ENCODE measurements at places on chromosomes 2 and 18.

- DNase-seq, result no peak
These were observed 32.3 kb upstream of the ASPRV1 start for GRCh38 chr2:69993708-69994107.

- DNase-seq, result no peak
These were observed 167.7 kb downstream of the TXNL1 start for GRCh38 chr18:56470406-56471351.

- no peak for DNase-seq
These were observed 2.1 kb upstream of the LBX2 start for GRCh38 chr2:74501335-74502071.

- no peak for DNase-seq
These were observed 79.8 kb downstream of the PTGR3 start for GRCh38 chr18:75128911-75129716.

- DNase-seq, result no peak
These were observed 201.1 kb downstream of the AGAP1 start for GRCh38 chr2:235694721-235695601.

- no peak for DNase-seq
These were observed 173.7 kb downstream of the PRKCE start for GRCh38 chr2:45825001-45825651.

DNA sequence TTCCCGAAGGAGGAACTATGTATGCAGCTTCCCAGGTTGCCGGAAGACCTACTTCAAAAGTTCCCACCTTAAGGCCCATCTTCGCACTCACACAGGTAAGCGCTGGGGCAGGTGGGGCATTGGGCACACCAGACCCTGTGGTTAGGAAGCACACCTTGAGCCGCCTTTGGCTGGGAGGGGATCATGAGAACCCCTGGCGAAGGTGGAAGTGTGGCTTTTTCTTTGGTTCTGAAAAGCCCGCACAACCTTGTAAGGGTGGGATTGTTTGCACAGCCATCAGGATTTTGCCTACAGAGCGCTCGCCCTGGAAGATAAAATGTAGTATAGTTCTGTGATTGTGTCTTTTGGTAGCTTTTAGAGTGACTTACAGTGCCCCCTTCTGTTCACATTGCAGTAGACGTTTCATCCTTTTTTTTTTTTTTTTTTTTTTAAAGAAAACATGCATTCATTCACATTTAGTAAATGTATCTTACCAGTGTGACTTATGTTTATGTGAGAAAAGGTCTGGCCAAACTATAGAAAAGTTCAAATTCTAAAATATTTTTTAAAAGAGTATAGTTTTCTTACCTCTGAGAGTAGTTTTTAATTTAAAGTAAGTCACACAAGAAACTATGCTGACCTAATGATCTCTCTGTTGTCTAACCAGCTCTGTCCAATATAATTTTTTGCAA lies 5.3 kb downstream of the KLF11 start:
- DNase-seq, result no peak

DNA sequence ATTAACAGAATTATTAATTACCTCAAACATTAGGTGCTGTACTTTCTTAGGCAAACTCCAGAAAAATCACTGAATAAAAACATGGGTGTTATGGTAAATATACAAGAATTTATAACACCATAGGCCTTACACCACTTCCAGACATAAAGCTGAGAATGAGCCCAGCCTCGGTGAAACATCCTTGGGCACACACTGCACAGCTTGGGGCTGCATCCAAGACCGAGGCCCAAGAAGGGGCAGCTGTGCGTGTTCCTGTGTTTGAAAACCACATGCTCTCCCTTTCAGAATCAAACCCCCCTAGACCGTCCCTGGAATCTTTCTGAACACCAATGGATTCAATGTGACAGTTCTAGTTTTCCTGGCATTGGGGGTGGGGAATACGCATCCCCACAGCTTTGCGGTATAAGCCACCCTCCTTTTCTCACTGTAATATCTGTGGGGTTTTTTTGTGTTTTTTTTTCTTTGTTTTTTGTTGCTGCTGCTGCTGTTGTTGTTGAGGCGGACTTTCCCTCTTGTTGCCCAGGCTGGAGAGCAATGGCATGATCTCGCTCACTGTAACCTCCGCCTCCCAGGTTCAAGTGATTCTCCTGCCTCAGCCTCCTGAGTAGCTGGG lies 12.9 kb downstream of the ERFE start:
- no peak for DNase-seq

- no peak for DNase-seq
These were observed 257.5 kb downstream of the SETBP1 start for GRCh38 chr18:44937960-44938719.

DNA sequence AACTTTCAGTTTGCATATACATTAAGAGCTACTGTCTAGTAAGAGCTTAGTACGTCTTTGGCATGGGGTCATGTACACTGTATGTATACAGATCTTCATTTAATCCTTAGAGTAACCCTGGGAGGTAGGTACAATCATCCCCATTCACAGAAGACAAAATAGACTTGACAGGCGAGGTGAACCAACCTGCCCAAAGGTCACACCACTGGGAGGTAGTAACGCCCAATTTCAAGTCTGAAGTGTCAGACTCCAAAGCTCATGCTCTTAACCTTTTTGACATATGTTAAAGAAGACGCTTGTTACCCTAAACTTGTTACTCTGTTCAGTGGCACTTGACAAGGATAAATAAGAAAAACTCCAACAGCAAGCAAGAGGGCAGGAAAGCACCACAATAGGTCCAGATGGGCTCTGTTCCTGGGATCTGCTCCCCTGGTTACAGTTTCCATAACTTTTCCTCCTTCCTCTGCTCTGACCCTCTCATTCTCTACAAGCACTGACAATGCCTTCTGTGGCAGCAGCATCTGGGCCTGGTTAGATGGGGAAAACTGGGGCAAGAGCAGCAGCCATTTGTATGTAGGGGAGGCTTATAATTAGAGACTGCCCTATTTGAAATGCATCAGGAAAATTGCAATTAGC lies 64.7 kb upstream of the SERTAD2 start:
- DNase-seq, result no peak

DNA sequence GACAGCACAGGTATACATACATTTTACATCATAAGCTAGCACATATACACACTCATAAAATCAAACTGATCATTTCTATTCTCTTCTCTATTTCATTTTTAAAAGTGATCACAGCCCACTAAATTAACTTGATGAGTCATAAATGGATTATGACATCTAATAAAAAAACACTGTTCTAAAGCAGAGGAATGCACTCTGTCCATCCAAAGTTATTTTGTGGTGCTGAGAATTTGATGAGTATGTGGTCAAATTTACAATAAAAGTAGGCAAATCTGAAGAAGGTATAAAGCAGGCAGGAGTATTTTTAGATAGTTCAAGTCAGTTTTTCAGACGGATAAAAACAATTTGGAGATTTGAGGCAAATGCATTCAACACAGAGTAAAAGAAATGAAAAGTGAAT lies 104.4 kb downstream of the NOL4 start:
- DNase-seq, result no peak

DNA sequence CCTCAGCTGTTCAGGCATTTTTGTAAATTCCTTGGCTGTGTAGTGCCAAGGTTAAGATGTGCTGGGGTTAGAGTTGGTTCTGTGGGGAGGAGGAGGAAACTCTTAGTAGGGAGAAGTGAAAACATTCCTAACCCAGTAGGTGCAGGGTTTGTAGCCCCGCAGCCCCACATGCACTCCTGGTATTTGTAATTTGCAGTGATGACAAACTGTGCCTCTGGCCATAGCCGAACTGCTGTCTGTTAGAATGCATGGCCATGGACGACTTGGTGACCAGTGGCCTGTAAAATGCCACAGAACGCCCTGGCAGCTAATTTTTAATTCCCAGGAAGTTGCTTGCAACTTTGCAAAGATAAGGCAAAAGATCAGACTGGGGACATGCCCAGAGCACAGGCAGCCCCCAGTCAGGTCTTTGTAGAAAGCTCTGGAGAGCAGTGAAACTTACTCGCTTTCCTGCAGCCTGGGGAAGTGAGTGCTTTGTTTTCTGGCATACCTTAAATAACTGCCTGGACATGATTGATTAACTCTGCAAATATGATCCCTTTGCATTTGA lies 38.4 kb downstream of the LYPD6B start:
- no peak for DNase-seq

- DNase-seq, result no peak
These were observed 17.7 kb upstream of the NTSR2 start for GRCh38 chr2:11687736-11688135.

GRCh38 chr2:133600266-133600928 lies 32.1 kb upstream of the NCKAP5 start:
- DNase-seq, result peak; percentile 79

GRCh38 chr2:238879043-238879442 lies 31.2 kb downstream of the TWIST2 start:
- no peak for DNase-seq

- no peak for DNase-seq
These were observed 238.3 kb downstream of the EN1 start for GRCh38 chr2:118609138-118609537.
